ENCODE measurements at places on chromosomes 11 and 22.

DNA sequence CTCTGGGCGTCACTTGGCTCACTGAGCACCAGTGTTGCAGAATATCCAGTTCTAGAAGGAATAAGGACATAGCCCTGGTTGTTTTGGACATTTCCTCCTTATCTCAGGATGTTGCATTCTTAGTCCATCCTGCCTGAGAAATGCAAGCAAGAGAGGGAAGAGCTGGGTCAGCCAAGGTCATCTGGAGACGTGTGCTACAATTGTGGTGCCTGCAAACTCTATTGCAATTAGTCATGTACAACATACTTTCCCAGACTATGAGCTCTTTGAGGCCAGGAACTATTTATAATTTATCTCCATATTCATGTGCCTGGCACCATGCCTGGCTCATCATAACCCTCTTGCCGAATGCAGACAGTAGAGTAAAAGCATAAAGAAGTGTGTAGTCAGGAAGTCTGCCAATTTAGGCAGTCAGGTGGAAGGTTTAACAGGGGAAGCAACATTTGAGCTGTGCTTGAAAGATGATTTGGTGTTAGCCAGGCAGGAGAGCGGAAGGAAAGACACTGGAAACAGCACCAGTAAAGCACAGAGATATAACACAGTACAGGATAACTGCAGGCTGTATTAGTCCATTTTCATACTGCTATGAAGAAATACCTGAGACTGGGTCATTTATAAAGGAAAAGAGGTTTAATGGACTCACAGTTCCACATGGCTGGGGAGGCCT lies 129.4 kb upstream of the PAX6 start:
- no peak for DNase-seq

DNA sequence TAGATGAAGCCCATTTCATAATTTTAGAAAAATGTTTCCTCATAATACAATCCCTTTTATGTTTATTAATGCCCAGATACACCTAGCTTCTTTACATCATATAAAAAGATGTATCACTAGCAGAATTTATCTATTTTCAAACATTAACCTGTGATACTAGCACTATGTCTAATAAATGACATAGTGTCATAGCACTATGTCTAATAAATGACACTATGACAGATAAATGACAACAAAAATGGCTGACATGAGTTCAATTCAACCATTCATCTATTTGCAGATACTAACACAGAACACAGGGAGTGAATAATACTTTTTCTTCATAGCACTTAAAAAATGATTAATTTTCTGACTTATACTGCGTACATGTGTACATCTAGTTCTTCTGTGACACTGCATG lies 19.4 kb upstream of the KDM4E start:
- no peak for DNase-seq

- no peak for DNase-seq
Measured at GRCh38 chr11:67410984-67411784, 4.3 kb upstream of the CARNS1 start.

- DNase-seq, result no peak
Measured at GRCh38 chr11:19995145-19995544, 165.1 kb downstream of the DBX1 start.

- DNase-seq, result no peak
Measured at GRCh38 chr11:133727774-133728173, 117.5 kb downstream of the SPATA19 start.
